ENCODE measurements at places on chromosomes 7 and 10.
A peak's percentile ranks its signal among the peaks of the same experiment; 100 is the strongest.

GRCh38 chr7:64618785-64619456, 47.0 kb upstream of the ZNF107 start:
- no peak for DNase-seq

DNA sequence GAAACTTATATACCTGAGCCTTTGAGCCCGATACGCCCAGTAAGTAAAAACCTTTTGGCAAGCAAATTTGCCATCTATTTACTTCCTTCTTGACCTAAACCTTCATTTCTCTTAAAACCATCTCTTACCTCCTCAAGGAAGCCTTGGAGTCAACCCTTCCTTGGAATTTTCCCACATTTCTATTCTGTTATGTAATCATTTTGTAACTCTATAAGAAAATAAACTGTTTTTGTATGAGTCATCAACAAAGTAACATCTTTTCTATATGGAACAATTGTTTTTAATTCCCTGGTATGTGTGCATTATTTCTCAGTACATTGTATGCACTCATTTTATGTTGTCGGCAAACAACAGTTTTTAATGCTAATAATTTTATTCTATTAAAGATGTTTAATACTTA, 162.0 kb downstream of the TEX36 start:
- no peak for DNase-seq

DNA sequence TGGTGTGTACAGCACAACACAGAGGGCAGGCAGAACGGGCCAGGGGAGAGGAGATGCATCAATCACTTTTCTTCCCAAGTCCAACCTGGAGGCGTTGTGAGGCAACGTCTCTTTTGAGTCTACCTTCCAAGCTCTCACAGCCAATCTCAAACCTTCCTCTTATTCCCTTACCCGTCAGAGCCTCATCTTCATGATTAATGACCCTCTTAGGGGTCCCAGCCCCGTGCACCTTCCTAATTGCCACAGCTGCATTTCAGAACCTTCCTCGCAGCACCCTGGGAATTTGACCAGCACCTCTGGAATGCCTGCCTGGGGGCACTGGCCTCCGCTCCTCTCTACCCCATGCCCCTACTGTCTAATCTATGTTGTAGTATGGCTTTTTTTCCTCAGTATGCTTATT, 169.3 kb upstream of the PRR15 start:
- no peak for DNase-seq

DNA sequence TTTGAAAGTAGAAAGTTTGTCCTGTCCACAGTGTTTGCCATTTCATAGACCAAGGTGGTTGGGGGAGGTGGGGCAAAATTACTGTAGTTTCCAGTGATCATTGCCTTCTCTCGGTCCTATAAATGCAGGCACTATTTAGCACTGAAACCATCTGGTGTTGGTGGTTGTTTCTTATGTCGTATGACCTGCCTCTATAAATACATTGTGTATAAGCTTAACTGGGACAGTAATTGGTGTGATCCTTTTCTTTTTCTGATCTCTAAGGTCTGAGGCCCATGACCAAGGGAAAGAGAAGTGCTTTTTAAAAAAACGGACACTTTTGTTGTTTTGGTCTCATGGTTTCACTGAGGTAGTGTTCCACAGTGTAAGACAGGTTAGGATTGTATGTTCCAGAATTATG, 63.1 kb downstream of the AUTS2 start:
- DNase-seq: no peak

DNA sequence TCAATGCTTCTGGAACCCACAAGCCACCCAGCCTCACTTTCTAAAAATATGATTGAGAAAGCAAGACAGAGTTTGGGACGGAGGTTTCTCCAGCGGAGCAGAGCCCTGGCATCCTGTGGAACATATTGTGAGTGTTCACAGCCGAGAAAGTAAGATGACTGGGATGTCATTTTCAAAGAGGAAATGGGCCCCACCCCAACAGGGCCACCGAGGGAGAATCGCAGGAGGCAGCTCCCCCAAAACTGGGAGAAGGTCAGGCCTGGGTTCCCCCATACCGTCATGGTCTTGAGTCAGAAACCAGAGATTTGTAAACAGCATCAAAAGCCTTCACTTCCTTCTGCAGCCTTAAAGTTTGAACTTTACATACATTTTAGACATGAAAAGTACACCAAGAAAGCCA, 560.0 kb downstream of the PTPRN2 start:
- no peak for DNase-seq

DNA sequence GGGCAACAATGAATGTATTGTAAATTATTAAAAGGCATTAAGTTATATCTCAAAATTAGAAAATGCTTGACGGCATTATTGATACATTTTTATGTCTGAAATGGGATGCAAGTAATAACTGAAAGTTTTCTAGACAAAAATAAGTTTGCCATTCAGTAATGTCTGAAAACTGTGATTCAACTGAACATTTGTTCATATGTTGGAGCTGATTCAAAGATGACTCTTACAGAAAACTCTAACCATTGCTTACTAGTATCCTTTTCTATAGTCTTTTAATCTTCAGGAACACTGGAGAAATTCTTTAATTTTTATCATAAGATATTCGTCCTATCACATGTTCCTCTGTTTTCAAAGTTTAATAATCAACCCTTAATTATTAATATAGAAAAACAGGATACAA, 71.1 kb upstream of the TFEC start:
- DNase-seq: no peak

DNA sequence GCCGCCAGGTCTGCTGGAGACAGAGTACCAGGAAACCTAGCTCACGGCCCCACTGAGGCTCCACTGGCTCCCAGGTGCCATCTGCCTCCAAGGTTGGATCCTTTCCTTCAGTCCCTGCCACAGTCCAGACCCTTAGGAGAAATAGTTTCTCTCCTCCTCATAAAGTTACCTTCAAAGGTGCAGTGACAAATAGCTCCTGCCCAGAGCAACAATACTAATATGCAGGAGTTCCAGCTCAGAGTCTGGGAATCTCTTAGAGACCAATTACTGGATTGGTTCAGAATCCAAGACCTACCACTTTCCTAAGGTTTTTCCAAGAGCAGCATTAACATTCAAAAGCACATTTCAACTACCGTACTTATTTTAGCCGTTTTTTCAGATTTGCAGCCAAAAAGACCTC, 41.0 kb upstream of the ADAM12 start:
- DNase-seq: no peak

- no peak for DNase-seq
Measured at GRCh38 chr7:117114272-117114671, 161.0 kb downstream of the ST7 start.

- no peak for DNase-seq
Measured at GRCh38 chr10:14658331-14659127, 116.2 kb downstream of the FAM107B start.

DNA sequence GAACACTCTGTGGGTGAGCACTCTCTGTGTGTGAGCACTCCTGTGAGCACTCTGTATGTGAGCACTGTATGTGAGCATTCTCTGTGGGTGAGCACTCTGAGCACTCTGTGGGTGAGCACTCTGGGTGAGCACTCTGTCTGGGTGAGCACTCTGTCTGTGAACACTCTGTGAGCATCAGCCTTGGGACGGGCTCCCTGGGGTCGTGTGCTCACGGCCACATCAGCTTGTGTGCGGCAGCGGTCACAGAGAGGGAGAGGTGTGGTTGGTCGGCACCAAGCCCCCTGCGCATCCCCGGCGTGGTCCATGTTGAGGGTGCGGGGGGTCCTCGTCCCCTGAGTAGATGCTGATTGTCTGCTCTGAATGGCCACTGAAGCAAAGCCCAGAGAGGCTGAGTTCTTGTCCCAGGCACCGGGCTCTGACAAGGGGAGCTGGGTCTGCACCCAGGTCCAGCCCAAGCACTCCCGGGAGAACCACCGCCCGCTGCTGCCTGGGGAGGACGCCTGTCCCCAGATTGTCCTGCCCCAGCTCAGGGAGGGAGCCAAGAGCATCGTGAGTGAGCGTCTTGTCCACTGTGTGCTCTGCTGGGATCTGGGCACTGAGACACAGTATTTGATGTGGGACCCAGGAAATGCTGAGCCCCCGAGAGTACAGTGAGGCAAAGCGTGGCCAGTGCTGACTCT, 143.7 kb downstream of the DNAJB6 start:
- no peak for DNase-seq

GRCh38 chr10:121088524-121088923, 237.4 kb downstream of the WDR11 start:
- no peak for DNase-seq

- DNase-seq: no peak
Measured at GRCh38 chr7:94123136-94123535, 119.0 kb upstream of the BET1 start.

DNA sequence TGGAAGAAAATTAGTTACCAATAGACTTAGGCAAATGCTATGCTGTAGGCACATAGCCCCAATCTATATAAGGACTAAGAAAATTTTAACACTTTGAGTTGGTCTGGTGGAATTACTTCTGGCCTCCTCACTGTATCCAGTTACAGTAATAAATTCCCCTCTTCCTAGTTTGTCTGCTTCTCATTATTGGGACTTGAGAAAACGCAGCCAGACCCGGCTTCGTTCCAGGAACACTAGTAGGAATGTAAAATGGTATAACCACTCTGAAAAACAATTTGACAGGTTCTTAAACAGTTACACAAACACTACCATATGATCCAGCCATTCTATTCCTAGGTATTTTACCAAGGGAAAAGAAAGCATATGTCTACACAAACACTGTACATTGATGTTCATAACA, 150.2 kb downstream of the VPS50 start:
- DNase-seq: no peak

- no peak for DNase-seq
Measured at GRCh38 chr10:7895699-7896090, 77.4 kb downstream of the TAF3 start.

DNA sequence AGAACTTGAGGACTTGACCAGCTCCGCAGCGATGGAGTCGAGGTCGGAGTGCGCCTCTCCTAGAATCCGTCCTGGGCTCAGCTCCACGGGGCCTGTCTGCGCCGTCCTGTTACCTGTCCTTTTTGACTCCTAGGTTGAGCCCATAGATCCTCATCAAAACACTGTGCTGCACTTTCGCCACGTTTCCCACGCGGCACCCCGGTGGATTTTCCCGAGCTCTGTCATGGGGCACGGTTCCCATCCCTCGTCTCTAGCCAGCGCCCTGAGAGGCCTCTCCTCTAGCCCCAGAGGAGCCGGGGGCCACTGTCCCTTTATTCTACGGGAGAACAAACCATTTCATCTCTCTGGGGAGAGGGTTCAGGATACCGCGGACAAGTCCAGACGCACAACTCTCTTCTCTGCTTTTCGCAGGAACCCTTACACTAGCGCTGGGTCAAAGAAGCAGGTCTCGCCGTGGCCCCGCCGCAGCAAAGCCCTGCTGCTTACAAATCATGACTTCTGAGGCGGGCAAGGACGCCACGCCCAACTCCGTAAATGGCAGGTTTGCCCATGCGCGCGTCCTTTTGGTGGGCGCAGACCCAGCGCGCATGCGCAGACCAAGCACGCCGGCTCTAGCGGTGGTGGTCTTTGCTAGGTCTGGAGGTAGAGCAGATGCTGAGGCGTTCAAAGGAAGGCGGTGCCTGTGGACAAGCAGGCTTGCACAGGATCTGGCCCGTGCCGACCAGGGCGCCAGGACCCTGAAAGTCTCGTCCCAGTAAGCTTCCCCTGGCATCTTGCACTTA, 10.3 kb upstream of the ANKRD7 start:
- DNase-seq: peak; percentile 50

DNA sequence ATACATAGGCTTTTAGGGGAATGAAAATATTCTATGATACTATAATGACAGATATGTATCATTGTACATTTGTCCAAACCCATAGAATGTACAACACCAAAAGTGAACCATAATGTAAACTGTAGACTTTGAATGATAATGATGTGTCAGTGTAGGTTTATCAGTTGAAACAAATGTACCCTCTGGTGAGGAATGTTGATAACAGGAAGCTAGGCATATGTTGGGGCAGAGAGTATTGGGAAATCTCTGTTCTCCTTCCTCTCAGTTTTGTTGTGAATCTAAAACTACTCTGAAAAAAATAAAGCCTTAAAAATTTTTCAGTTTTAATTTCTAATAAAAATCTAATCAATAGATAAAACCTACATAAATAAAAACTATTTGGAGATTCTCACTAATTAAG, 36.9 kb downstream of the C1GALT1 start:
- DNase-seq: no peak

DNA sequence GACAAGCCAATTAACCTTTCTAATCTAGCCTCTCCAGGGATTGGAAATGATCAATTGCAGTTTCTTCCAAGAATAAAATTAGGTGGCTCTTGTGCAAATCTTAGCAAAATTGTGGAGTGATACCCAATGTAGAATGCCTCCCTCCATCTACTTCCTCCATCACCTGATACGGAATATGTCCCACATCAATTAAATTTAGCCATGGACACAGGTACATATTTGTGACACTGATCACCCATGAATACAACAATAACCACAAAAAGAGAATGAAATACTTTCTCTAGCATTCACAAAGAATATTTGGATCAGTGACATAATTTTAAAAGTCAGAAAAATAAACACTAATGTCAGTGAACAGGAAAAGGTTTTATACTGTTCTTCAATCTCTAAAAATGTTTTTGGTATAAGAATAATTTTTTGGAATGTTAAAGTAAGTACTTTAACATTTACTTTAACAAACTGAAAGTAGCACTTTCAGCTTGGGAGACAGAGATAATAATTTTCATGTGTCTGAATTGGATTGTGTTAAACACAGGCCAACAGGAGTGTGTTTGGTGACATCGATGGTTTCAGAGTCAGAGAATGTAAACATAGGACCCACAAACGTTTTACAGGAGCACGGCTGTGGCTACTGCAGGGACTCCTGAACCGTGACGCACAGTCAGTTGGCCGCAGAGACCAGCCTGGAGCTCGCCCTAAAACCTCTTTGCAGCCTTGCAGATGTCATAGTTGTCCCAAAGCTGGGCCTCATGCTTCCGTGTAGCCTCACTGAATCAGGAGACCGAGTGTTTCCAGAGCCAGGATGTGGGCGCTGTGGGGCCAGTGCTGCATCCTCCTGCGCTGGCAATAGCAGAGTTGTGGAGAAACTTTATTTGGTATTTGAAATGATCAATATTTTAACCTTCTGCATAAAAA, 7.2 kb downstream of the RBM20 start:
- DNase-seq: no peak

DNA sequence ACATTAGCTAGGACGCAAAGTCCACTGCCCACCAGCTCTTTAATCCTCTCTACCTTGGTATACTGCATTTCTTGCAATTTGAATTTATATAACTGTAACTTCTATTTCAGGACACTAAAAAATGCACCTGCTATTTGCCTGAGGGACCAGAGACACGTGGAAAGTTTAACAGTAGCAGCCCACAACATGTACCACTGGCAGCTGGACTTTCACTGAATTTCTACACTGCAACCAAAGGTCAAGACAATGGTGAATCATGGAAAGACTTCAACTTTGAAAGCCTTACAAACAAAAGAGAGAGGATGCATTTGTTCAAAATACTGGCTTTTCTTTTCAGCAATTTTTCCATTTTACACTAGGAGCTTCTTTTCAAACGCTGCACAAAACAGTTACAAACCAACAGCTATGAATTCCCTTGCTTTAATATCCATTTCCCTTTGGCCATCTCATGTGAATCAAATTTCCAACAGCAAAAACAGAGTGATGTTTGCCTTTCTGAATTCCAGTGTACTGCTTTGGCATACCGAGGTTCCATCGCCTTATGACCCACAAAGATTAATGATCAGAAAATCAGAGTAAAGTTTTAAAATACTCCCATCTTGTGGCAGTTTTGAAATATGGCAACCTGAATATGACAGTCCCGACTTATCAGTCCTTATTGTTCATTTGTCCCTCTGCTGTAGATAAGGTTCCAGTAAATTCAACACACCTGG, 29.9 kb upstream of the HNRNPH3 start:
- no peak for DNase-seq

GRCh38 chr7:15504351-15504750, 57.5 kb downstream of the AGMO start:
- no peak for DNase-seq

GRCh38 chr7:106038289-106038688, 73.8 kb downstream of the SYPL1 start:
- no peak for DNase-seq

- no peak for DNase-seq
Measured at GRCh38 chr10:70198696-70199466, 28.6 kb upstream of the SAR1A start.
